ENCODE measurements at places on chromosomes 16 and 17.
A peak's percentile ranks its signal among the peaks of the same experiment; 100 is the strongest.

GRCh38 chr17:72422505-72423285, 301.9 kb downstream of the SOX9 start:
- no peak for DNase-seq

DNA sequence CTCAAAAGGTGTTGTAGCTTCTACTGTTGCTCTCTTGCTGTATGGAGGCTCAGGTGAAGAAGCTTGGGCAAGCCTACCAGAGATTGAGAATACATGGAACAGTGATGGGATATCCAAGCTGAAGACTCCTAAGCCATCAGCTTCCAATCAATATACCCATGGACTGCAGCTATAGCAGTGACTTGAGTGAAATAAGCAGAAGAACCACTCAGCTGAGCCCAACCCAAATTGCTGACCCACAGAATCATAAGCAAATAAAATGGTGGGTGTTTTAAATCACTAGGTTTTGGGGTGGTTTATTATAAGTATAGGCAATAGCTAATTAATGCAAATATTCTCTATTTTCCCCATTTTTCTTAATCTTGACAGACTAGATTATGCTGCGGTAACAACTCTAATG, 147.7 kb upstream of the SALL1 start:
- no peak for DNase-seq

- no peak for DNase-seq
These were observed 342.5 kb downstream of the CPPED1 start for GRCh38 chr16:12461201-12461600.

GRCh38 chr17:20094777-20095176, 85.6 kb downstream of the SPECC1 start:
- no peak for DNase-seq

- DNase-seq, result no peak
These were observed 482 bp downstream of the BAHCC1 start for GRCh38 chr17:81395600-81396277.

GRCh38 chr17:4772235-4772613, 538 bp downstream of the TM4SF5 start:
- no peak for DNase-seq

DNA sequence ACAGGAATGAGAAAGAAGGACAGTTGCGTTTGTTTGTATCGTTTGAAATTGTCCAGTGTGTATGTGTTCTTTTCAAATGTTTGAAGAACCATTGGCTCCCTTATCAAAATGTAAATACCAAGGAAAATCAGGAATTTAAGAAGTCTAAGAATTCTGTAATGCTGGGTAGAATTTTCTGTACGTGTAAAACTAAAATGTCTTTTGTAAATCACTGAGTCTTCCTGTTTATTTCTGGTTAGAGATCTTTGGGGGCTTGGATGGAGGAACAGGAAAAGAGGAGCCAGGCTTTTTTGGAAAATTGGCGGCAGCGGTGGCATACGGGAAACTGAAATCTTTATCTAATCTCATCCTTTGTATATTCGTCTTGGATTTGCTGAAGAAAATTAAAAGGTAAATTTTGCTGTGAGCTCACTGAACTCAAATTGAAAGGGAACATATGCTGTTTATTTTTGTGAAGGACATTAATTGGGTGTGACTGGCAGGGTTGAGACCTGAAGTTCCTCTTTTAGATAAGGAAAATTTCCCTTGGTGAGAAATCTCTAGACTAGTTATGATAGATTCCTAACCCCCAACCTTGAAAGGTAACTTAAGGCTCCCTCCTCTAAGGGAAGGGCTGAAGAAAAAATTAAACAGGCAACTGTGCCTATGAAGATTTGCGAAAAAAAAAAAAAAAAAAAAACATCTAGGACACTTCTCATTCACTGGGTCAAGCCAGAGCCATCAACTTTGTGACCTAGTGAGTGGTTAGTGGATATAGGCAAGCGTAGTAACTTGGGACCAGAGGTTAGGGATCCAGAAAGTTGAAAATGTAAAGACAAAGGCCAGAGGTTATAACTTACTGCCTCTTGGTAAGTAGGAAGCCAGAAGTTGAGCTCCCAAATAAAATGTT, 10.8 kb downstream of the TAT start:
- DNase-seq, result no peak

DNA sequence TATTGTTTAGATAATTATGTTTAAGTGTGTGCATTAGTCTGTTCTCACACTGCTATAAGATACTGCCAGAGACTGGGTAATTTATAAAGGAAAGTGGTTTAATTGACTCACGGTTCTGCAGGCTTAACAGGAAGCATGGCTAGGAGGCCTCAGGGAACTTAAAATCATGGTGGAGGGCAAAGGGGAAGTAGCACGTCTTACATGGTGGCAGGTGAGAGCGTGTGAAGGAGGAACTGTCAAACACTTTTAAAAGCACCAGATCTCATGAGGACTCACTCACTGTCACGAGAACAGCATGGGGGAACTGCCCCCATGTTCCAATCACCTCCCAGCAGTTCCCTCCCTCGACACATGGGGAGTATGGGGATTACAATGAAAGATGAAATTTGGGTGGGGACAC, 203.5 kb upstream of the GOT2 start:
- no peak for DNase-seq

GRCh38 chr16:82008957-82009592, 2.2 kb downstream of the SDR42E1 start:
- no peak for DNase-seq

- no peak for DNase-seq
These were observed 235.1 kb downstream of the PRKCA start for GRCh38 chr17:66537502-66537901.

DNA sequence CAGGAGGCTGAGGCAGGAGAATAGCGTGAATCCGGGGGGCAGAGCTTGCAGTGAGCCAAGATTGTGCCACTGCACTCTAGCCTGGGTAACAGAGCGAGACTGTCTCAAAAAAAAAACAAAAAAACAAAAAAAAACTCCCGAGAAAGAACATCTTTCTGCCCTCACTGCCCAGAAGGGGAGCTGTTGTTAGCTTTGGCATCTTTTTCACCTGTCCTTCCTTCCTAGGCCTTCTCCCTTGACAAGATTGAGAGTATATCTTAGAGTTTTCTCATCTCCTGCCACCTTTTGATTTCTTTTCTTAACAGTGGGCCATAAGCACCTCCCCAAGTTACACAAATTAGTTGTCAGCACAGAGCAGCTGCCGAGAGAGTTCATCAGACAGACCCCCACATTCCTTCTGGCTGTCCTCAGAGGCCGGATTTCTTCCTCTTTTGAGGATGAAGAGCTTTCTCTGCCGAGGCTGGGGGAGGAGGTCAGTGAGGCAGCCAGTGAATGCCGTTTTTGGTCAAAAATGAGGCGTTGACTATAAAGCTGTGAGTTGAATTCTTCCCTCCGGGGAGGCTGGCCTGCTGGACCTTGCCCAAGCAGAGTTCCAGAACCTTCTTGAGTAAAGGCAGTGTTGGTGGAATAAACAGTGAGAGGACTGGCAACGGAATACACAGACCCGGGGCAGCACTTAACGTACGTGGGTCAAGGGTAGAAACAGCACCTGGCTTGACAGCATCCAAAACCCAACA, 127.0 kb downstream of the ABCC6 start:
- DNase-seq, result no peak

GRCh38 chr16:2388139-2388874, 40.9 kb upstream of the CCNF start:
- DNase-seq, result no peak

DNA sequence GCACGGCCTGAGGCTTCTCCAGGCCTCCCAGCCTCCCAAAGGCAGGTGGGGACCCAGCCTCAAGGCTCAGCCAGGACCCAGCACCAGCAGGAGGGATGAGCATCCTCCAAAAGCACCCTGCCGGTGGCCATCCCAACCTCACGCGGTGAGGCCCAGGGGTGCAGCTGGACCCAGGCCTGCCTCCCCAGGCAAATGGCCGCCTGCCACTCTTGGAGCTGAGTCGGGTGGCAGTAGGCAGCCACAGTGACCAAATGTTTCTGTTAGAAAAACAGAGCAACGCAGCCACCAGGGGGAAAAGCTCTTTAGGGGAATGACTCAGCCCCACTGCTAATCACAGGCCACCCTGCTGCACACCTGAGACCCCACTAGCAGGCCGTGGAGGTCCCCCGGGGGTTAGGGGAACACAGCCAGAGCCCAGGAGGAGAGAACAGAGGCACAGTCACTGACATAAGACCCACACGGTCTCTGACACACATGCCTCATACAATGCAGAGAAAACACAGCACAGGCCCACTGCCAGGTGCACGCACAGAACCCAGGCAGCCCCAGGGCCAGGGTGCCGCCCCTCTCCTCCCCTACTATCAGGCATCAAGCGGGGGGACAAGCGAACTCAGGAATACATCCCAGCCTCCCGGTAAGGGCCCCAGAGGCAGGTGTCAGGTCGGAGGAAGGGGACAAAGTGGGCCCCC, 12.4 kb downstream of the BCAR1 start:
- DNase-seq, result no peak

DNA sequence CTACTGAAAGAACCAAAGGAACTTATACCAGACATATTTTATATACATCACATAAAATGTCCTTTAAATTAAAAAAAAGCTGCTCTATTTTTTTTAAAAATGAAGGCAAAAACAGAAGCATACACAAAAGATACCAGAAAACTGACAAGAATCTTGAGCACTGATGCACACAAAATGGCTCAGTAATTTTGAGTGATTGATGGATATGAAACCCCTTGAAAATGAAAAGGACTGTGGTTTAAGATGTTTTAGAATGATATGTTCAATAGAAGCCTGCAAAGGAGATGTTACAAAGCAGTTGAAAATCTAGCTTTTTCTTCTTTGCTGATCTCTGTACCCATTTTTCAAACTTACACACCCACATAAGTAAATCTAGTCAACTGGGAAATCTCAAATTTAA, 2.7 kb downstream of the C16orf87 start:
- DNase-seq, result no peak

GRCh38 chr17:31688701-31689100, 170.3 kb downstream of the COPRS start:
- DNase-seq, result no peak

DNA sequence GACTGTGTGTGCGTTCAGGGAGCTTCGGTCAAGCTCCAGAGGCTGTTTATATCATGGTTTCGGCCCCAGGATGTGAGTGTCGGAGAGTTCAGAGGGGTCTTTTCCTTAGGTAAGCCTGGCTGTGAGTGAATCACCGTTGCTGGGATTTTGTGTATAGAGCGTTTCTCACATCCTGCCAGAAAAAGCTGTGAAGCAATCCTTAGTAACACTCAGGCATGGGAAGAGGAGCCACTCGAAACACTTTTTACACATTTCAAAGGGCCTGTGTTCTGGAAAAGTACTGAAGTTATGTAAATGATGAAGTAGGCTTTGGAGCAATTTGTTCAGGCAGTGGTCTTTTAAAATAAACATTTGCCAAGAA, 662 bp downstream of the PGS1 start:
- DNase-seq, result no peak

DNA sequence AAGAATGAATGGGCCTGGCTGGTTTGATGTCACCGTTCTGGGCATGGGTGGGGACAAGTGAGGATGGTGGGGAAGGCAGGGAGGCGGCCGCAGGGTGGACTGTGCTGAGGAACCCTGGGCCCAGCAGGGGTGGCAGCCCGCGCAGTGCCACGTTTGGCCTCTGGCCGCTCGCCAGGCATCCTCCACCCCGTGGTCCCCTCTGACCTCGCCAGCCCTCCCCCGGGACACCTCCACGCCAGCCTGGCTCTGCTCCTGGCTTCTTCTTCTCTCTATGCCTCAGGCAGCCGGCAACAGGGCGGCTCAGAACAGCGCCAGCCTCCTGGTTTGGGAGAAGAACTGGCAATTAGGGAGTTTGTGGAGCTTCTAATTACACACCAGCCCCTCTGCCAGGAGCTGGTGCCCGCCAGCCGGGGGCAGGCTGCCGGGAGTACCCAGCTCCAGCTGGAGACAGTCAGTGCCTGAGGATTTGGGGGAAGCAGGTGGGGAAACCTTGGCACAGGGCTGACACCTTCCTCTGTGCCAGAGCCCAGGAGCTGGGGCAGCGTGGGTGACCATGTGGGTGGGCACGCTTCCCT, 6.5 kb upstream of the SERPINF1 start:
- DNase-seq, result no peak

DNA sequence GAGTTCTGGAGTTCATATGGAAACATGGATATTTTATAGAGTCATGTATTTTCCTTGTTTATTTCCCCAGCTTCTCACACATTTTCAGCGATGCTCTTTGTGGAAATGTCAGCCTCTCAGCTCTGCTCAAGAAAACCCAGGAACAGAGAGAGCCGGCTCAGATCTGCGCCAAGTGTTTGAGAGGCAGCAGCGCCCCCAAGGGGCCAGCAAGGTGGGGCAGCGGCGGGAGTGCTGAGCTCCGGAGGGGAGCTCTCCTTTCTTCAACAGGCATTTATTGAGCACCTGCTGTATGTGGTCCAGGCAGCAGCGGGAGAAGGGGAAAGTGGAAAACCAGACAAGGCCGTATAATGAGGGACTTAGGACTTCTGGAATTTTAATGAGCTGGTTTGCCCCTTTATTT, 421.1 kb upstream of the C16orf82 start:
- DNase-seq, result peak; percentile 29

GRCh38 chr16:6616746-6617145, 715.9 kb upstream of the RBFOX1 start:
- DNase-seq, result no peak

- DNase-seq, result peak; percentile 82
These were observed 376.3 kb downstream of the CNTNAP4 start for GRCh38 chr16:76653390-76654026.

- DNase-seq, result no peak
These were observed 3.0 kb upstream of the ZCCHC14 start for GRCh38 chr16:87495578-87496446.

GRCh38 chr17:13051915-13052314, 34.1 kb upstream of the ELAC2 start:
- peak; percentile 0 for DNase-seq

- DNase-seq, result peak; percentile 66
These were observed 685 bp downstream of the PAQR4 start for GRCh38 chr16:2969545-2970521.

GRCh38 chr17:11287791-11288190, 46.8 kb downstream of the SHISA6 start:
- DNase-seq, result no peak

GRCh38 chr17:10207153-10207552, 8.7 kb upstream of the GAS7 start:
- no peak for DNase-seq

GRCh38 chr17:41864498-41864835, 756 bp downstream of the KLHL11 start:
- DNase-seq, result no peak

DNA sequence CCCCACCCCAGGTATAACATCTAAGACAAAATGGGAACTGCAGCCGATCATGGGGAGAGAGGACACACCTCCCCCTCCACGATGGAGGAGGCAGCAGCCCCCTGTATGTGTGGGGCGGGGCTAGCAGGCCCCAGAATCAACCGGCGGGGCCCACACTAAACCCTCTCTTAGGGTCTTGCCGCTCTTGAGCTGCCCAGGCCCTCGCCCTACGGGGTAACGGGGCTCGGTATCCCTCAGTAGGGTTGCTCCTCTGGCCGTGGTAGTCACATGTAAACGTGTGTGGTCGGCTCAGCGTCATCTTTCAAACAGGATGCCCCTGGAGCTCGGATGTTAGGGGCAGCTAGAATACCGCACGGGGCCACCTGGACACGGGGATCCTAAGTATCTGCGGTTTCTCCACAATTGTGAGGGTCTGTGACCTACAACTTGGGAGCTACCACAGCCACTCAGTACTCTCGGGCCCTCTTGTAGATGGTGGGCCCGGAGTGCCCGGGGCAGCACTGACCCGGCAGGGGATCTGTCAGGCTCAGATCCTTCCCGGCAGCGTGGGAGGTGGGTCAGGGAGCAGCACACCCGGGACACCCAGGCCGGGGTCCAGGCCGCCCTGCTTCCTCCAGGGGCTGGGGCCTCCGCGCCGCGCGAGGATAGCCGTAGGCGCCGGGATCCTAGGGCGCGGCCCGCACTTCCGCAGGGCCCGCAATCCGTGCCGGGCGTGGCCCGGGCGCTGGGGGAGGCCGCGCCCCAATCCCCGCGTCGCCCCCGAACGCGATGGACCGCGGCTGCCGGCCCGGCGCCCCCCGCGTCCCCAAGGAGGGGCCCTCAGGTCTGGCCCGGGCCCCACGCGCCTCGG, 781 bp downstream of the ARHGDIA start:
- no peak for DNase-seq
